ENCODE measurements at places on chromosomes 12 and 14.

DNA sequence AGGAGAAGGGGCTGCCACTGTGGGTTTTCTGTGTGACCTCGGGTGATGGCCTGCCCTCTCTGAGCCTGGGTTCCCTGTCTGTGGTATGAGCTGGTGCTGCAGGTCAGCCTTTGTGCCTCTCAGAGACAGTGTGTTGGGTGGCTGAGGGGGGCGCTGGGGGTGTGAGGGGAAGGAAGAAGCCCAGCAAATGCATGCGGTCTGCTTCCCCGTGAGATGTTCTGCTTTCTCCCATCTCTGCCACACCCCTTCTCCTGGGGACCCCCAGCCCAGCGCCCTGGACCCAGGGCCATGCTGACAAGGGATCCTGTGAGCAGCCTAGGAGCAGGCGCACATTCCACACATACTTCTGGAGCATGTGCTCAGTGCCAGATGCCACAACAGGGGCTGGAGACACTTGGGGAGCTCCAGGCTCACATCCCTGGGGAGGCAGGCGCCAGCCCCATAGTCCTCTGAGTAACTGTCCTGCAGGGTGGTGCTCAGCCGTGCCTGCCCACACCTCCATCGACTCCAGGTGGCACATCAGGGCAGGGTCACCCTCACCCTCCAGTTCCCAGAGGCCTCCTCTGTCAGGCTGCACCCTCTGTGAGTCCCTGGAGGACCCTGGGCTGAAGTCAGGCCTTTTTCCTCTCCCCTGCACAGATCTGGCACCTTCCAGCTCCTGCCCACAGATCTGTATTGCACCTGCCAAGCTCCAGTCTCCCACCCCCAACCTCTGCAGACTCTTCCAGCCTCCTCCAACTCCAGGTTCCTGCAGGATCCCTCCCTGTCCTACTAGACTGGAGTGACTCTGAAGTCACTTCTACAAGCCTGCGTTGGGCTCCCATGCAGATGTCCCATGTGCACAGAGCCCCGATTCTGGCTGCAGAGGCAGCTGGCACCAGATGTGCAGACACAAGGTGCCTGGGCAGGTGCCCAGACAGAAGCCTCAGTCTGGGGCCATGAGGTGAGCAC, 205.6 kb downstream of the KIF26A start:
- no peak for DNase-seq

- DNase-seq: no peak
These were observed 11.6 kb upstream of the PTPRB start for GRCh38 chr12:70648831-70649230.

DNA sequence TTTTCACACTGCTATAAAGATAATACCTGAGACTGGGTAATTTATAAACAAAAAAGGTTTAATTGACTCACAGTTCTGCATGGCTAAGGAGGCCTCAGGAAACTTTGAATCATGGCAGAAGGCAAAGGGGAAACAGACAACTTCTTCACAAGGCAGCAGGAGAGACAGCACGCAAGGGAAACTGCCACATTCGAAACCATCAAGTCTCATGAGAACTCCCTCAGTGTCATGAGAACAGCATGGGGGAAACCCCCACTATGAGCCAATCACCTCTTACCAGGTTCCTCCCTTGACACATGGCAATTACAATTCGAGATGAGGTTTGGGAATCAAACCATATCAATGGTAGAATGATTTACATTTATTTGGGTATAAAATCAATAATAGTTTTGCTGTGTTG, 558.5 kb downstream of the TMTC2 start:
- no peak for DNase-seq

GRCh38 chr14:103871596-103872480, 24.5 kb upstream of the PPP1R13B start:
- no peak for DNase-seq

GRCh38 chr14:57057803-57058202, 210.9 kb downstream of the EXOC5 start:
- DNase-seq: peak; percentile 97

DNA sequence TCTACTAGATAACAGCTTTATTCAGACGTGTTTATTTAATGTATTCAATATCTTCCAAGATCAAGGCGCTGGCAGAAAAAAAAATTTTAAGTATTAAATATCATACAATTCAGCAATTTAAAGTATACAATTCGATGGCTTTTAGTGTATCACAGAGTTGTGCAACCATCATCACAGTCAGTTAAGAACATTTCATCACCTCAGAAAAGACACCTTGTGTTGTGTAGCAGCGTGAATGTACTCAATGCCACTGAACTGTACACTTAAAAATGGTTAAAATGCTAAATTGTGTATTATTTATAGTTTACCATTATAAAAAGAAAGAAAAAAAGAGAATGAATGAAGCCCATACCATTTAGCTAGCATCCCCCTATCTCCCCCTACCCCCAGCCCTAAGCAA, 96.4 kb downstream of the RIN3 start:
- no peak for DNase-seq

- peak; percentile 58 for DNase-seq
These were observed 257.8 kb upstream of the ARHGAP5 start for GRCh38 chr14:31819281-31819680.

DNA sequence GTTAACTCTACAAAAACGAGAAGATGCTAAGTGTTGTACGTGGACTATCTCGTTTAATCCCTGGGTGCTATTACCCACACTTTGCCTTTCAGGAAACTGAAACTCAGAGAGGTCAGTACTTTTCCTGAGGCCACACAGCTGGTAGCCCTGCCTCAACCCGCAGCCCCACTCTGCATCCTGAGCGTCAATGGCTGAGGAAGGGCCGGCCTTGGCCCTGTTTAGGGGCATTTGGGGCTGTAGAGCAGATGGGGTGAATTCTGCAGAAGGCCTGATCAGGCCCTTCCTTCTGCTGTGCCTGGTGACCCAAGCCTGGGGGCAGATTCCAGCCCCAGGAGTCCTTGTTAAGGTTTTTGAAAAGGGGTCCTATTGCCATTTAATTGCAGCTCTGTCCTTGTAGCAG, 3.7 kb upstream of the CCDC197 start:
- DNase-seq: peak; percentile 24

DNA sequence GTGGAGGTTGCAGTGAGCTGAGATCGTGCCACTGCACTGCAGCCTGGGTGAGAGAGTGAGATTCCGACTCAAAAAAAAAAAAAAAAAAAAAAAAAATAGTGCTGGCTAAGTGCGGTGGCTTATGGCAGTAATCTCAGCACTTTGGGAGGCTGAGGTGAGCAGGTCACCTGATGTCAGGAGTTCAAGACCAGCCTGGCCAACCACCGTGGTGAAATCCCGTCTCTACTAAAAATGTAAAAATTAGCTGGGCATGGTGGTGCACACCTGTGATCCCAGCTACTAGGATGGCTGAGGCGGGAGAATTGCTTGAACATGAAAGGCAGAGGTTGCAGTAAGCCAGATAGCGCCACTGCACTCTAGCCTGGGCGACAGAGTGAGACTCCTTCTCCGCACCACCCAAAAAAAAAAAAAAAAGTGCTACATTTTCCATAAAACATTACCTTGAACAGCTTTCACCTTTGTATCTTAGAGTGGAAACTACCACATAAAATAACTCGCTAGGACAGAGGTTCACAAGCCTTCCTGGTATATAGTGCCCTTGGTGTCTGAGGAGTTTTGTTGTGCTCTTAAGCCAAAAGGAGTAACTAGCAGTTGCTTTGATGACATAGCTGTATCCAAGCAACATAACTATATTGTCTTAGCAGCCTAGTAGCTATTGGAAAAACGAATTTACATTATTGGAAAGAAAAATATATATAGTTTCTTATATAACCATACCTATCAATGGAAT, 11.1 kb downstream of the PTGES3 start:
- no peak for DNase-seq

- DNase-seq: peak; percentile 28
These were observed 36.2 kb upstream of the MDM1 start for GRCh38 chr12:68368327-68368726.
